Activated CD8-positive, alpha-beta memory T cell treated with anti-CD3 and anti-CD28 coated beads for 24 hours (primary cell): ENCODE measurements at places on chromosomes 1 and 21.

- DNase-seq: peak; percentile 81
Measured at GRCh38 chr1:999725-1000356, at the start of gene HES4. TSS of gene HES4 (minus strand) at chr1:1000097. CDS start at chr1:999973, 124 bp downstream.

DNA sequence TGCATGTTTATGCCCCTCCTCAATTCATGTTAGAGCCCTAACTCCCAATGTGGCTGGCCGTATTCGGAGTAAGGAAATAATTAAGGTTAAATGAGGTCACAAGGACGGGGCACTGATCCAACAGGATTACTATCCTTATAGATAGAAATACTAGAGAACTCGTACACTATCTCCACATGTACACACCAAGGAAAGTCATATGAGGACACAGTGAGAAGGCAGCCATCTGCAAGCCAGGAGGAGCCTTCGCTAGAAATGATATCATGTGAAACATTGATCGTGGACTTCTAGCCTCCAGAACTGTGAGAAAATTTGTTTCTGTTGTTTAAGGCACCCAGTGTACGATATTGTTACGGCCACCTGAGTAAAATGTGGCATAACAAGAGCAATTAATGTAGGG lies 79.7 kb downstream of the FAF1 start:
- DNase-seq: no peak

- no peak for DNase-seq
Measured at GRCh38 chr1:46480959-46481646, 8.5 kb upstream of the DMBX1 start.

- DNase-seq: no peak
Measured at GRCh38 chr21:43578677-43579303, 80.5 kb downstream of the HSF2BP start.

- DNase-seq: no peak
Measured at GRCh38 chr1:232574889-232575762, 54.8 kb downstream of the SIPA1L2 start.

DNA sequence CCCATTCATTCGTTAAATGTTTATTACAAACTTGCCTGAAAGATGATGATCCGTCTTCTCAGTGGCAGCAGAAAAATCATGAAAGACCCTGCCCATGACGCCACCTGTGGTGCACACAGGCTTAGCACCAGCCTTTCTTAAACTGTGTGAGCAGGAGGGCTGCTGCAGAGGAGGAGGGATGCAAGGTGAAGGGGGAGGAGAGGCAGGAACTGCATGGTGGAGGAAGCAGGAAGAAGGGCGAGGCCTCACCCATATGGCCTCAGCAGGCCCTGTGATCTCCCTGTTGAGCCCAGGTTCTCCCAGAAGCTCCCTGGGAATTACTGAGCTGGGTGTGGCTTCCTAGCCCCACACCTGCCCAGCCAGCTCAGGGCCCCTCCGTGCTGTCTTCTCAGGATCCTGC lies 25.0 kb upstream of the RD3 start:
- no peak for DNase-seq

DNA sequence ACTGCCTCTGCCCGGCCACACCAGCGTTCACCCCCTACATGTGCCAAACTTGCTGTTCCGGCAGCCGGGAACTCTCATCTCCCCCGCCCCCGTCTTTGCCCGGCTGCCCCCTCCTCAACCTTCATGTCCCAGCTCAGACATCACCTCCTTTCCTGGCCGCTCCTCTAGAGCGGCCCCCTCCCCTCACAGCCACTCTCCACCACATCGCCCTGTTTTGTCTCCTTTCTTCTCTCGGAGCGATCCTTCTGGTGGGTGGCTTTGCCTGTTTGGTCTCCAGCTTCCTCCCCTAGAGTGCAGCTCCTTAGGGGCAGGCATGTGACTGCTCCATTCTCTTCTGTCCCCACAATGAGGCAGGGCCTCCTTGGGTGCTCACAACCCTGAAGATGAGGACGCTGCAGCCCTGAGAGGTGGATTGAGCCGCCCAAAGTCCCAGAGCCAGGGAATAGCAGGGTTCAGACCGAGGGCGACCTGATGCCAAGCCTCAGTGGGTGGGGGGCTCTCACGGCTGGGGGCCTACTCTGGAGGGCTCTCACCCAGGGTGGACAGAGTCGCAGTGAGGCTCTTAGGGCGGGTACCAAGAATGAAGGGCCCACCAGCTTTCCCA lies 44.9 kb upstream of the ECE1 start:
- DNase-seq: no peak

DNA sequence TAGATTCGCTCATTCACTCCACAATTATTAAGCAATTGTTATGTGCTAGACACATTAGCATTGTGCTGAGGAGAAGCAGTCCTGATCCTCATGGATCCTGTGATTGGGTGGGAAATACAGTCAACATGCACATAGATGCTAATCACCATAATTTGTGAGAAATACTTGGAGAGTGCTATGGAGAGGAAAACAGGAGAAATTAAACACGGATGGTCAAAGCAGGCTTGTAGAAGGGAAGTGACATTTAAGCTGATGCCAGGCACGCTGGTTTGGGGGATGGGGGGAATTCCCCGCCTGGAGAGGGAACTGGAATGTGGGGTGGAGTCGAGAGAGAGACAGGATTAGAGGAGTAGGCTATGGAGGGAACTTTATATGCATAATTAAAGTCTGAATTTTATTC lies 52.2 kb upstream of the L1TD1 start:
- DNase-seq: no peak

- no peak for DNase-seq
Measured at GRCh38 chr1:61452176-61453035, 272.5 kb downstream of the TM2D1 start.

- no peak for DNase-seq
Measured at GRCh38 chr1:178563099-178563820, 50.4 kb downstream of the TEX35 start.

GRCh38 chr1:79928901-79929300 lies 922.4 kb upstream of the ADGRL4 start:
- no peak for DNase-seq

DNA sequence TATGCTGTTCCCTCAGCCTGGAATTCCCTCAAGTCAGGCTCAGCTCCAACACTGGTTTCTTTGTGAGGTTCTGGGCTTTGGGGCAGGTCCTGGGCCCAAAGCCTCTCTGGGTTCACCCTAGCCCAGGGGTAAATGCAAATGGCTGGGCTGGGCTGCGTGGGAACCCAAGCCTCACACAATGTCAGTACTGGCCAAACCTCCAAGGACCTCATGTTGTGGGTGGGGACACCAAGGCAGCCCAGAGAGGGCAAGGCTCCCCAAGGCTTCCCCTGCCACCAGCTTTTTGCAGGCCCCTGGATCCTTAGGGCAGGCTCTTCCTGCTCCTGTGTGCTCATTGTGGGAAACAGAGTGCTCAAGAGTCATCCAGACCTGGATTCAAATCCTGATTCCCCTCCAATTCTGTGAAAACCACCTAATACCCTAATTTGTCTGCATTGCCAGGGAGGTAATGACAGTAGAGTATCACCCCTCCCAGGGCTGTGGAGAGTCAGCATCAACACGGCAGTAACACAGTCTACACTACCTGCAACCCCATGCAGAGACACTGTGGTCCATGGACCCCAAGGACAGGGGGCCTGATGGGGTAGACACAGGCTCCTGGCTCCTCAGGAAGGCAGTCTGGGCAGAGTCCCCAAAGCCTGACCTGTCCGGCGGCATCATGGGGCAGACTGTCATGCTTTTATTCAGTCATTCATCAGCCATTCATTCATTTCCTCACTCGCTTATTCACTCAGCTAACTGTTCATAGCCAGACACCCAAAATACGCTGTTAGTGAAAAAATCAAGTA lies 85.7 kb downstream of the DMRTB1 start:
- DNase-seq: no peak

- no peak for DNase-seq
Measured at GRCh38 chr21:15264084-15264665, 199.4 kb upstream of the NRIP1 start.

DNA sequence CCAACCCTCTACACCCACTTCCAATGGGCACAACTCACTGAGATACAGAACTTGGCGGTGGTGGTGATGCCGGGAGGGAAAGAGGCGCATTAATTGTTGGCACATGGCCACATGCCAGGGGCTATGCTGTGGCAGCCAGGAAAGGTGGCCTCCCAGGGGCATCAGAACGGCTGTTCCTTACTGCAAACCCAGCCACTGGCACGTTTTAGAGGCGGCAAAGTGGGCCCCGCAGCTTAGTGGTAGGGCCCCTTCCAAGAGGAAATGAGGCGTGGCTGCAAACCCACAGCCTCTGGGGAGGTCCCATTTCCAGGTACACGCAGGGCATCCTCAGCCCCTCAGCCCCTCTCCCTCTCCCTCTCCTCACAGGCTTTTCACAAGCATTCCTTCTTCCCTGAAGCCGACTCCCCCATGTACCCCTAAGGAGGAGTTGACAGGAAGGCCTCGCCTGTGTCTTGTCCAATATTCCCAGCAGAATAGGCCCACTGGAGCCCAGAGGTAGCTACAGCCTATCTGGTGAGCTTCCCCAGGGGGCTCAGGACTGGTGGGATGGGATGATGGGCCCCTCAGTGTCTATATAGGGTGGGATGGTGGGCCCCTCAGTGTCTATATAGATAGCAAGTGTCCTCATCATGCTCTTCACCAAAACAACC lies 166.2 kb downstream of the CLIC6 start:
- peak; percentile 59 for DNase-seq

GRCh38 chr1:44759077-44759476 lies 16.3 kb upstream of the RPS8 start:
- no peak for DNase-seq

DNA sequence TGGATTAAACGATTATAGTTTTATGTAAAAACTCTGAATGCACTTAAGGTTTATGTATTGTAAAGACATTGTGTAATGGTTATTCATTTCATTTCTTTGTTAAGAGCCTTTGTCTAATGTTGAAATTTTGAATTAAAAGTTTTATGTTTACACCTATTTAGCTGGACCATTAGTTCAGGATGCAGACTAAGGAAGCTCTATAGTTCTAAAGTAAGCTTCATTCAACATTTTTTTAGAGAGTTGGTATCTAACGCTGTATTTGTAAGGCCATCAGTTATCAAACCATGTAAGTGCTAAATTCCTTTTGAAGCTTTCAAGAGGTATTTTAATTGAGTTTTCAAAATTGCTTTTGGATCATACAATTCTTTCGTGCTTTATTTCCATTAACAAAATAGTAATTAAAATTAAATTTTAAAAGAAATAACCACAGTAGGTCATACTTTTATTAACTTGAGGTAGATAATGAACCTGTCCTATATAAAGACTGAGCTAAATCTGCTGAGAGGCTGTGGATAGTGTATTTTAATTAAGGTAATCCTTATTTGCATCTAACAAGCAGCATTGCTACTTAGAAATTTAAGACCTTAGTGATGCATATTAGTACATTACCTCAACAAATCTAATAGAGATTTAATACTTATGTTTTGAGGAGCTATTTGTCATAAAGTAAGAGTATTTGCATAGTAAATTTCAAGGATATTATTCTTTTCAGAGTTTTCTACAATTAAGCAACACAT lies 47.9 kb downstream of the RWDD3 start:
- no peak for DNase-seq

DNA sequence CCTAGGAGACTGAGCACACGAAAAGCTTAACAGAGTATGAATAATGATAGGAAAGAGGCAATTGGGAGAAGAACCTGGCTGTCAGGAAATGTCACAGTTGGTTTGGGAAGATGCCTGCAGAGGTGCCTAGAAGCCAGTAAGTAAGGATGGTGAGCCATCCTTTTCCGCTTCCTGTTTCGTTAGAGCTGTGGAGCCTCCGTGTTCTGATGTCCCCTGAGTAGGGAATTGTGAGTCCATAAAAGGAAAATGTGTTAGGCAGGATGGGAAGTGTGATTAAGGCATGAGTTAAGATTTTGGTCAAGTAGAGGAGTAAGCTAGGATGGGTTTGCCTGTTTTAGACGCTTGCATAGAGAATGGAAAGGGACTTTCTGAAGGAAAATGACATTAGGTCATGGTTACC lies 9.0 kb downstream of the CLIC4 start:
- DNase-seq: no peak

DNA sequence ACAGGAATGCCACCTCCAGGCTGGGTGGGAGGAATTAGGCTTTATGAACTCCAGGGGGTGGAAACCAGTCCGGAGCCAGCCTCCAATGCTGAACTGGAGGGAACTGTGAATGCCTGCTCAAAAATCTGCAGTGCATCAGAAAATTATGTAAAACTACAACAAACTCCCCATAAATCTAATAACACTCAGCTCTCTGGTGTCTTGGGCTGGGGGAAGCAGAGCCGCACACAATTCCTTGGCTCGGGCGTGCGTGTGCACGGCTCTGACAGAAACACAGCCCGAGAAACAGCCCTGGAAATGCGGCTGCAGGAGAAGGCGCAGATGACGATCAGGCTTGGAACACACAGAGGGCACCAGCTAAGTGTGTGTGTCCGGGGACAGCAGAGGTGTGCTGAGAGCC lies 127.6 kb upstream of the VAMP3 start:
- no peak for DNase-seq

DNA sequence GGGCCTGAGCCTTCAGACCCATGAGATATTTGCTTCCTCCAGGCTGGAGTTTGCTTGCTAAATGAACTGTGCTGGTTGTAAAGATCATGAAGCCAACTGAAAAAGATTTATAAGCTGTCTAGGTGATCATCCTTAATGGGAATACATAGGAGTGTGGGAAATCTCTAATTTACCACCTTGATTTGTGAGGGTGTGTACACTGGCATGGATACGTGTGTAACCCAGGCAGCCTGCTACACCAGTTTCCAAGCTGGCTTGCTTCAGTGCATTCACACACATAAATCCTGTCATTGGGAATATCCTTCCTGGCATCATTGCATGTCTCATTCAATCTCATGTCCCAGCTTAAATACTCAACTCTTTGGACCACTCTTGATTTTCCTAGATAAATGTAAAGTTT lies 57.6 kb upstream of the GNG12 start:
- DNase-seq: no peak

- no peak for DNase-seq
Measured at GRCh38 chr1:66360285-66360724, 173.6 kb upstream of the SGIP1 start.

- no peak for DNase-seq
Measured at GRCh38 chr21:32592929-32593502, 7.7 kb upstream of the TCP10L start.

GRCh38 chr1:38361566-38361965 lies 315.0 kb upstream of the POU3F1 start:
- no peak for DNase-seq

GRCh38 chr1:247330548-247331171 lies 1.0 kb downstream of the ZNF496 start:
- DNase-seq: peak; percentile 59

- DNase-seq: no peak
Measured at GRCh38 chr1:118739501-118739900, 248.6 kb downstream of the TBX15 start.

GRCh38 chr1:153536012-153536670 lies 350 bp upstream of the S100A6 start:
- DNase-seq: peak; percentile 91

GRCh38 chr21:16437586-16437985 lies 707.8 kb downstream of the USP25 start:
- no peak for DNase-seq

GRCh38 chr1:36528361-36529349 lies 45.9 kb upstream of the CSF3R start:
- peak; percentile 45 for DNase-seq

- no peak for DNase-seq
Measured at GRCh38 chr1:3714814-3715213, 37.4 kb upstream of the CCDC27 start.
